ENCODE measurements at places on chromosomes 3 and 15.

DNA sequence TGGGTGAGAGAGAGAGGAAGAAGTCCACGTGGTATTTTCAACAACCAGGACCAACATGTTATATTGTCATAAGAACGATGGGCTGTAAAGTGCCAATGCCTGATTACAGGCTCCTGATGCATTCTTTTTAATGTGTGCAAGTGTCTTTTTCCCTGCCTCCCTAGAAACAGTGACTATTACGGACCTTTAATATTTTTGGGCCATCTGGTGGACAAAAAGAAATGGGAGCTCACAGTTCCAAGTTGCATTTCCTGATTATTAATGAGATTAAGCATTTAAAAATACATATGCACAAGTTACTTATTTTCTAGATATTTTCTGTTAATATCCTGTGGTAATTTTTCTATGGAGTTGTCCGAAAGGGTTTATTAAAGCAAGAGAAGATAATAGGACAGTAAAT, 530.2 kb downstream of the NR2F2 start:
- H3K27me3 ChIP-seq, result peaks cover 16% of the 10 kb centered on the region
- no peak for DNase-seq
- no peak overlapping the region for H3K27ac ChIP-seq

DNA sequence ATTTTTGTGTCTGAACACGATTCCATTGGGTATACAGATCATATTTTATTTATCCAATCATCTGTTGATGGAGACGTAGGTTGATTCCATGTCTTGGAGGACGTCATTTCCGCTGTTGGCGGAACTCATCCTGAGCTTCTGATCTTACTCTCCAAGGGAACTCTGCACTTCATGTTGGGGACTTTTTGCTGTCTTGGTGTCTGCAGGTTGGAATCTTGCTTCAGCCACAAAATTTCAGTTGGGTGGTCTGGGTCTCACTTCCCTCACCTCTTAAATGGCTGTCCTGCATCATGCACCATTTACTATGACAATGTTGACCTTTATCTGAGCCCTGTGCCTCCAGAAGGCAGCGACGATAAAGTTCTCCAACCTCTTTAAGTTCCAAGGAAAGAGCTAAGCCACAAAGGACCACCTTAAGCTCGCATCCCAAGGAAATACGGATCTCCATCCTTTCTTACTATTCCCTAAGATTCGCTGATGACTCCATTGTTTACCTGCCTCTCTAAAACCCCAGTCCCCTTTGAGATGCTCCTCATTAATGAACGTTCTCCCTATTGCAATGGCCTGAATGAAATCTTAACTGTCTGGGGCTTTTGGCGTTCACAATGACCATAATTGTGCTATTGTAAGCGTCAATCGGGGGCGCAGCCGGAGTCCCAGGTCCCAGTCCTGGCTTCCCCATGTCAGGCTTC, 23.1 kb upstream of the RNU6-1 start:
- no peaks in the 10 kb centered on the region for H3K27me3 ChIP-seq
- H3K27ac ChIP-seq, result no peak overlapping the region
- peak overlapping the region; percentile 73 for H3K4me3 ChIP-seq
- no peak for DNase-seq
- no peaks in the 10 kb centered on the region for H3K36me3 ChIP-seq
- H3K4me1 ChIP-seq, result peaks cover 18% of the 10 kb centered on the region

DNA sequence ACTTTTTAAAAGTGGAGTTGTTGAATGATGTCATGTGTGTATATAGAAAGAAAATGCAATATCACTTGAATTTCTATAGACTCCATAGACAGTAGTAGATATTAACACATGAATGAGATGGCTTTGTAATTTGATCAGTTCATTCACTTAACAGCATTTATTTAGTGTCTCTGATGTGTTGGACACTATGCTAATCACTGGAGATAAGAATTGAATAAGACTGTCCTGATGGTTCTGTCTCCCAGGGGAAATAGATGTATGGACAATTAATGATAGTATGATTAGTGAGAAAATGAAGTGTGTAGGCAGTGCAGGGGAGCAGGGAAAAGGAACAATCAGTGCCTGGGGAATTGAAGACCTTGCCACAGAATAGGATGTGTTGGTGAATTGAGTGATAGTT, 72.9 kb downstream of the RIOX2 start:
- no peaks in the 10 kb centered on the region for H3K27me3 ChIP-seq
- no peak overlapping the region for H3K4me3 ChIP-seq
- DNase-seq, result no peak
- no peak overlapping the region for H3K27ac ChIP-seq
- no peaks in the 10 kb centered on the region for H3K4me1 ChIP-seq
- 0 out of 2 replicates have a peak, but pooled peaks cover 4% of the 10 kb centered on the region for H3K36me3 ChIP-seq

GRCh38 chr3:45218578-45219390, 7.3 kb downstream of the TMEM158 start:
- no peaks in the 10 kb centered on the region for H3K36me3 ChIP-seq
- H3K4me3 ChIP-seq, result peak overlapping the region; percentile 27

GRCh38 chr3:141876891-141877621, 613 bp downstream of the ATP1B3 start:
- no peaks in the 10 kb centered on the region for H3K36me3 ChIP-seq
- DNase-seq, result peak; percentile 22
- no peaks in the 10 kb centered on the region for H3K27me3 ChIP-seq

DNA sequence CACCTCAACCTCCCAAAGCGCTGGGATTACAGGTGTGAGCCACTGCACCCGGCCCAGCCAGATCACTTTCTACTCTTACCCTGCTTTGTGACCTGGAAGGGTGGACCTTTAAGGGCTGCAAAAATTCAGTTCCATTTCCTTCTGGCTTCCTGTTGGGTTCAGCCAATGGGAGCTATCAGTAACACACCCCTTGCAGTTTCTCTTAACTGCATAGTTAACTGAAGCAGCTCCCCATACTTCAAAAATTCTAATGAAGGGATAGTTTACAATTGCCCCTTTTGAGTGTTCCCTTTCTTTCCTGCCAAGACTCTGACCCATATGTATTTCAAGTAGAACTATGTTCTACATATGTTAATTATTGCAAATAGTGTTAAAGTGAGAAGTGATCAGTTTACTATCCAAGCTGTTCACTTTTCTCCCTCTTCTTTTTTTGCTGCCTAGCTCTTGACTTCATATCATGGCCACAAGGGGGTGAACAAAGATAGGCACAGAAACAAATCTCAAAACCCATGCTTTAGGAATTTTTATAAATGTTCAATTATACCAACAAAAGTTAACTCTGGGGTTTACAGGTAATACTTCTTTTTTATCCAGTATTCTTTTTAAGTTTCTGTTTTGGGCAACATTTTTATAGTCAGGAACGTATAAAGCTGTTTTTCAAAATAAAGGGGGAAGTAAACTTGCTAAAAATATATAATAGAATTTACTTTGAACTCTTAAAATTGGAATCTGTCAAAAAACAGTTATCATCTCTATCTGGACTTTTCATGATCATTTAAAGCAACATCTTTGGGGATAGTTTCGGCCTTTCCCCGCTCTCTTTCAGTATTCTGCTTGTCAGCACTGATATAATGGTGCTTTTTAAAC, 8.1 kb downstream of the PGBD4 start:
- H3K4me3 ChIP-seq, result no peak overlapping the region
- H3K36me3 ChIP-seq, result no peaks in the 10 kb centered on the region
- no peak overlapping the region for H3K27ac ChIP-seq
- H3K27me3 ChIP-seq, result no peaks in the 10 kb centered on the region
- peak; percentile 63 for DNase-seq

DNA sequence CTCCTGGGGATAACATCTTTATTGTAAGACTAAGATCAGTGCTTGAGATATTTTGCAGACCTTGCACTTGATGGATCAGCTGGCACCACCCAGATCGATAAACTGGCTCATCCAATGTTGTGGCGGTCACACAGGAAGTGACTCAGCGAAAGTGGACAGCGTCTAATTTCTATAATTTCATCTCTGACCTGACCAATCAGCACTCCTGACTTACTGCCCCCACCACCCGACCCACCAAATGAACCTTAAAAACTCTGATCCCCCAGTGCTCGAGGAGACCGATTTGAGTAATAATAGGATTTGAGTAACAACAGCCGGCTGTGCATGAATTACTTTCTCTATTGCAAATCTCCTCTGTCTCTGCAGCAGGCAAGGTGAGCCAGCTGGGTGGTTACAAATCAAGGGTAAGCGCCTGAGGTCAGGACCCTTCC, 62.7 kb upstream of the RNU6-1 start:
- no peak overlapping the region for H3K27ac ChIP-seq
- no peak overlapping the region for H3K4me3 ChIP-seq
- H3K27me3 ChIP-seq, result no peaks in the 10 kb centered on the region

DNA sequence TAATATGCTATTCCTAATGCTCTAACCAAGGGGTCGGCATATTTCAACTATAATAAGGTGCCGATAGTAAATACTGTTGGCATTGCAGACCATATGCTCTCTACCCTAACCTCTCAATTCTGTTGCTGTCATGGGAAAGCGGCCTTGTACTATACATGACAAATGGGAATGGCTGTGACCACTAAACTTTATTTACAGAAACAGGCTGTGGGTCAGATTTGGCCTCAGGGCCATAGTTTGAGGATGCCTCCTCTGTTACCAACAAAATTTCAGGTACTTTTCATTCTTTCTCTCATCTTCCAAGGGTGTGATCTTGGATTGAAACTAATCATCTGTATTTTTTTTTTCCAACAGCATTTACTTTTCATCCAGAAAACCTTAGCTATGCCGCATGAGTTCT, 242.0 kb downstream of the MAGI1 start:
- no peak overlapping the region for H3K4me3 ChIP-seq
- peaks cover 16% of the 10 kb centered on the region for H3K4me1 ChIP-seq
- H3K27me3 ChIP-seq, result no peaks in the 10 kb centered on the region
- no peak overlapping the region for H3K27ac ChIP-seq
- no peak for DNase-seq

DNA sequence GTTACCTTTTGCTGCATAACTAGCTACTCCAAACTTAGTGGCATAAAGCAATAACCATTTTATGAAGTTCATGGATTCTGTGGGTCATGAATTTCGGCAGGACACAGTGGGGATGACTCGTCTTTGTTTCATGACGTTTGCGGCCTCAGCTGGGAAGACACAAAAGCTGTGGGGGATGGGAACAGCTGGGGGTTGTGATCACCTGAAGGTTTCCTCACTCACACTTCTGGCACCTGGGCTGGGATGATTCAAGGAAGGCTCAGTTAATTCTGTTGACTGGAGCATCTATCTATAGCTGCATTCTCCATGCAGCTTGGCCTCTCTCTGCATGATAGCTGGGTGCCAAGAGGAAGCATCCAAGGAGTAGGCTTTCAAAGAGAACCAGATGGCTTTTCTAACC, 332.8 kb downstream of the ULK4 start:
- no peak overlapping the region for H3K4me3 ChIP-seq
- H3K27ac ChIP-seq, result no peak overlapping the region
- DNase-seq, result no peak
- H3K27me3 ChIP-seq, result peaks cover 7% of the 10 kb centered on the region
- H3K36me3 ChIP-seq, result no peaks in the 10 kb centered on the region

- H3K4me3 ChIP-seq, result no peak overlapping the region
- H3K27ac ChIP-seq, result peak overlapping the region; percentile 88
- peaks cover 47% of the 10 kb centered on the region for H3K4me1 ChIP-seq
- no peak for DNase-seq
- no peaks in the 10 kb centered on the region for H3K36me3 ChIP-seq
Measured at GRCh38 chr15:32837935-32838334, 120.1 kb downstream of the GREM1 start.

- no peaks in the 10 kb centered on the region for H3K36me3 ChIP-seq
- no peak for DNase-seq
- H3K4me3 ChIP-seq, result no peak overlapping the region
- H3K27me3 ChIP-seq, result no peaks in the 10 kb centered on the region
- no peaks in the 10 kb centered on the region for H3K4me1 ChIP-seq
Measured at GRCh38 chr3:114756506-114757279, 390.4 kb downstream of the ZBTB20 start.

DNA sequence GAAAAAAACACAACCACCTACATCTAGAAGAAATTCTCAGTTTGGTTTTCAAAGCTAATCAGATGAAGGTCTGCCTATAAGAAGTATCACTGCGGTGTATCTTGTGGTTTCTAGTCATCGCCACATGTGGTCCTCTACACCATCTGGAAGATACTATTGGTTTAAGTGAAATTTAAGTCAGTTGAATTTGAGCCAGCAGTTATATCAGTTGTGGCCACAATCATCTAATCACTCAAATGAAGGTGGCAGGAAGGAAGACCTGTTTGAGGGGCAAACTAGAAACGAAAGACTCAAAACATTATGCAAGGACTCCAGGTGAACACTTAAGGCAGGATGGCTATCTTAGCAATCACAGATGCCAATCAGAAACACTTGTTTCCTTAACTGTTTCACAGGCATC, 48.7 kb downstream of the ETV5 start:
- H3K4me3 ChIP-seq, result no peak overlapping the region
- no peak for DNase-seq
- H3K4me1 ChIP-seq, result no peaks in the 10 kb centered on the region
- no peak overlapping the region for H3K27ac ChIP-seq
- no peaks in the 10 kb centered on the region for H3K27me3 ChIP-seq

- DNase-seq, result peak; percentile 8
- H3K36me3 ChIP-seq, result no peaks in the 10 kb centered on the region
- H3K4me1 ChIP-seq, result no peaks in the 10 kb centered on the region
- no peak overlapping the region for H3K27ac ChIP-seq
- no peak overlapping the region for H3K4me3 ChIP-seq
Measured at GRCh38 chr3:171901615-171902312, 58.6 kb downstream of the TMEM212 start.

DNA sequence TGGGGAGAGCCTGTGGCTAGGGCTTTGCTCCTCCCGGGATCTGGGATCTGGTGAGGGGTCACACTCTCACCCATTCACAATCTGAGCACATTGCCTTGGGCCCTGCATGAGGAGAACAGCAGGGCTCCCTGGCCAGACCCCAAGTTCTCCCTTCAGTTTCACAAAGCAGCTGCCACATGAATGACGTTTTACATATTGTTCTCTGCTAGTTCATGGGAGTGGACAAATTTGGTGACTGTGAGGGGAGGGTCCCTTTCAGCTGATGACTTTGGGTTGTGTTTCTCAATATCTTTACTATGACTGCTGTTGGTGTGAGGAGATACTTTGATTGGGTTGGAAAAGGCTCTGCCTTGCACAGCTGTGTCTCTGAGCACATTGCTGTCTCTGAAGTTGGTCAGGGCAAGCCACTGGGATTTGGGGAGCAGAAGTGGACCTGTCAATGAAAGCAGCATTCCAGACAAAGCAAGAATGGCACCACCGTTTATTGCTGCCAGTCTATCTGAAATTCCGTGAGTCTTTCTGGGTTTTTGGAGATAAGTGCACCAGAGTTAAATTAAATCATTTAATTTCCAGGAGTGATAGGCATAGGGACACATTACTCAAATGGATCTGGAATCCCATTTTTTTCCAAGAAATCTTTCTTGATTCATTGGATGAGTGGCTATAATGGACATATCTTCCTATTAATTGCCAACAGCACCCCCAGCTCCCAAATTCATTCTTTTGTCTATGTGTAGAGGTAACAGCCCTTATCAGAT, 10.3 kb downstream of the TIMP4 start:
- H3K4me3 ChIP-seq, result no peak overlapping the region
- H3K4me1 ChIP-seq, result peaks cover 8% of the 10 kb centered on the region

DNA sequence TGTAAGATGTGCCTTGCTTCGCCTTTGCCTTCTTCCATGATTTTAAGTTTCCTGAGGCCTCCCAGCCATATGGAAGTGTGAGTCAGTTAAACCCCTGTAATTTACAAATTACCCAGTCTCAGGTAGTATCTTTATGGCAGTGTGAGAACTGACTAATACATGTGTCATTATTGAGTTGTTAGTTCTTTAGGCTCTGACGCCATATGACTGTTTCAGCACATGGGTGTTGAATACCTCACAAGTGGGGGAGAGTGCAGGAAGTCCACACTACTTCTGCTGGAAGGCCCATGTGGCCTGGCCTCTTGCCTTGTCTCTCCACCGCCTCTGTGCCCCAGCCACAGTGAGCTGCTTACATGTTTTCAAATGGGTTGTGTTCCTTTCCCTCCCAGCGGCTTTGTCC, 28.5 kb downstream of the MFSD1 start:
- H3K27me3 ChIP-seq, result no peaks in the 10 kb centered on the region
- no peak overlapping the region for H3K4me3 ChIP-seq
- peaks cover 24% of the 10 kb centered on the region for H3K36me3 ChIP-seq
- DNase-seq, result peak; percentile 69
- H3K27ac ChIP-seq, result peak overlapping the region; percentile 83
- H3K4me1 ChIP-seq, result peaks cover 8% of the 10 kb centered on the region

All from PC-3 (cell line).